Activated T-cell treated with anti-CD3 and anti-CD28 coated beads, Interleukin-2, amount 50 U/mL, for 4 hours (primary cell): ENCODE measurements at places on chromosomes 2 and 18. TPM values are rescaled to one million over a fixed set of nuclear protein-coding genes. Genes with fewer than 3 reads are reported as not detected.

DNA sequence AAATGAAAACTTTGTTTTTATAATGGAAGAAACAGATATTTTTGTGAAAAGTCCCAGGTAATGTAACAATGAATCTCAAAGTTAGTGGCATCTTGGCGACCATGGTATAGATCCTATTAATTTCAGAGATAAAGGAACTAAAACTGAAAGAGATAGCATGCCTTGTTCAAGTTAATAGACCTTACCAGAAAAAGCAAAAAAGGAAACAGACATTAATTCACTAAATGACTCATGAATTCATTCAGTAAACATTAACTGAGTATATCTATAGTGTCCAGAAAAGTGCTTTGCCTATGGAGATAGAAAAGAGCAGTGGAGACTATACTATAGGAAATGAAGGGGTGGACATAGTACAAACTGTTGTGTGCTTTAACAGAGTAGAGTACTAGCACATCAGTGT lies 763.3 kb downstream of the TRIB2 start:
- DNase-seq: no peak

DNA sequence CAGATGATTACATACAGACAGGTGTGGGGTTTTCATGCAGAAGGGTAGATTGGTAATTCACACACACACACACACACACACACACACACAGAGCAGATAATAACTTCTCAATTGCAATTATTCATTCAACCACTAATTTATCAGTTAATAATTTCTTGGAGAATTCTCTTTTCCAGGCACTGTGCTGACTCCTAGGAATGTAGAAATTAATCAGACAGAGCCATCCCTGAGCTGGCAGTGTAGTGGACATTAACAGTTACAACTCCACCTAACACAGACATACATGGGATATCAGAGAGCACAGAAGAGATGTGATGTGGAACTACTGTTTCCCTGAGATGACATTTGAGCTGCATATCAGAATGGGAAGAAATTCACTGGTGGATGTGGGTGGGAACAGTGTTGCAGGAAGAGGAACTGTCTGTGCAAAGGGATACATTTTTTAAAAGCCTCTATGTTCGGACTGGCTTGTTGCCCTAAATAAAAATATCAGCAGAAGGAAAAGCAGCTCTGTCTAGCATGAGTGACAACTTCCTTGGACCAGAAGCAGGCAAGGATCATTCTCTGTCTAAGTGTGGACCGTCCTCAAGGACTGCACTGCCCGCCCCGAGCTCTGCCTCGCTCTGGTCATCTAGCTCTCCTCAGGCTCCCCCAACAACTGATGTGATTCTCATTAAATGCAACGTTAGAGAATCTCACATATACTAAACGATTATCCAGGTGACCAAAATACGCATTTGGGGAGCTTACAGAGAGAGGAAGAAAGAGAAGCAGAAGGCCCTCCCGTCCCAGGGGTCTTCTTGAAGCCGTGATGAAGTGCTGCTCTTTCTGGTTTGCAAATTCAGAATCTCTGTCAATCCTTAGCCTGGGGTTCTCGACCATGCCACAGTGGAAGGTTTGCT lies 173.4 kb upstream of the TRIB2 start:
- no peak for DNase-seq

The PAIP2B gene
- 1.0 TPM for total RNA-seq

The DSG1 gene
- total RNA-seq: not detected

- no peak for DNase-seq
Measured at GRCh38 chr2:230956827-230957755, 32.0 kb upstream of the GPR55 start.

DNA sequence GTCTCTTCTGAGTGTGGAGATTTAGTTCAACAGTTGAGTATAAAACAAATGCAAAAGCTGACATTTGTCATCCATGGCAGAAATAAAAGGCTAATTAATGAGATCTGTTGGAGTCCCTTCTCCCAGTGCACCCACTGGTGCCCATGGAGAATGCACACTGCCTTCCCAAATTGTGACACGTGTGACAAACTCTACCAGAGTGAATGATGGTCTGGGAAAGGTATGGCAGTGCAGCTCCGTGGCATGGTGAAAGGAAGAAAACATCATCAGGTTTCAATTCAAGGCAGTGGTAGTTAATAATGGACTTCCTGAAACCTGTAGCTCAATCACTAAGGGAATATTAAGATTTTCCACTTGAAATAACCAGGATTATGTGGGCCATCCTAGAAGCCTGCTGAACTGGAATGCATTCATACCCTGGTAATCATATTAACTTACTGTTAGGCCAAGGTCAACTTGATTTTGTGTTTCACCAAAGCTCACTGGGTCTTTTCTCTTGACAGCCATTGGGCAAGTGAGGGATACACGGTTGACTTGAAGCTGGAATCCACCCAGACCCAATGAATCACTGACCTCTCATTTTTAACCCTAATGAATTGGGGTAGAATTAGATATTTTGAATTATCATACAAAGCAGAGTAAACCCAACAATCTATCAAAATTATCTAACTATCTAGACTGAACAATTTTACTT lies 167.6 kb downstream of the AFF3 start:
- no peak for DNase-seq

DNA sequence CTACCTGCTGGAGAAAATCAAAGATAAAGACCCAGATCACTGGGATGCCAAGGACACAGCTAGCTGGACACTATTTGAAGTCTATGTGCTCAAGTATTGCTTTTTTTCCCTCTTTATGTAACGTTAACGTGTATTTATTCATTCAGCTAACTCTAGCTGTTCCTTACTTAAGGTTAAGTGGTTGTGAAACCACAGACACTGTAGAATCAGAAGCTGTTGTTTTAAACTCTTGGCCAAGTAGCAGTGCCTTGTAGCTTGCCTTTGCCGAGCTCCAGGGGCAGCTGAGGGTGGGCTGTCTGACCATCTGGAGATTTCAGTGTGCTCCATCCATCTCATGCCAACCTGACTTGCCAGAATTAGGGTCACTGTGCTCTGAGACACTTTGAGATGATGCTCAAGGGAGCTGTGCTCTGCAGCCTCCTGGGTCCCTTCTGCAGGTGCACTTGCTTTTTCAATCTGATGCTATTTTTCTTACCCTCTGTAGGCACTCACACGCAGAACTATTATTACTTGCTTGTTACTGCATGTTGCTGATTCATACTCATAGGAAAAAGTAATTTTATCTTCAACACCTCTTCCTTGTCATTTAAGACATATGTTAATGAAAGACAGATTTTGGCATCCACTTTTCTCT lies 116.2 kb downstream of the METTL8 start:
- no peak for DNase-seq

- DNase-seq: no peak
Measured at GRCh38 chr18:68714366-68714711, 569 bp downstream of the TMX3 start.

DNA sequence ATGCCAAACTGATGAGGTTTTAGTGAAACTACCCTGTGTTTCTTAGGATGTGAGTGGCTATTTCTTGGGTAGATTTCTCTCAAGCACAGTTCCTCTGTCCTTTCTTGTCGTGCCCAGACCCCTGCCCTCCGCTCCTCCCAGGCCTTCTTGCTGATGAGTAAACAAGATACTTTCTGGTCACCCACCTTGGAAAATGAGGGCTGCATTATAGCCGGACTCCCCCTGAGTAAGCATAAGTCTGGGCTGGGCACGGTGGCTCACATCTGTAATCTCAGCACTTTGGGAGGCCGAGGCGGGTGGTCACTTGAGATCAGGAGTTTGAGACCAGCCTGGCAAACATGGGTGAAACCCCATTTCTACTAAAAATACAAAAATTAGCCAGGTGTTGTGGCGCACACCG lies 58.5 kb downstream of the MEX3C start:
- DNase-seq: no peak

GRCh38 chr2:85566265-85566664 lies 5.0 kb upstream of the GGCX start:
- DNase-seq: no peak

- DNase-seq: no peak
Measured at GRCh38 chr18:35564795-35565453, 16.6 kb upstream of the GALNT1 start.

The EML6 gene
- 0.71 TPM for total RNA-seq
